ENCODE measurements at places on chromosomes 4 and X. TPM values are rescaled to one million over a fixed set of nuclear protein-coding genes. Genes with fewer than 3 reads are reported as not detected.

DNA sequence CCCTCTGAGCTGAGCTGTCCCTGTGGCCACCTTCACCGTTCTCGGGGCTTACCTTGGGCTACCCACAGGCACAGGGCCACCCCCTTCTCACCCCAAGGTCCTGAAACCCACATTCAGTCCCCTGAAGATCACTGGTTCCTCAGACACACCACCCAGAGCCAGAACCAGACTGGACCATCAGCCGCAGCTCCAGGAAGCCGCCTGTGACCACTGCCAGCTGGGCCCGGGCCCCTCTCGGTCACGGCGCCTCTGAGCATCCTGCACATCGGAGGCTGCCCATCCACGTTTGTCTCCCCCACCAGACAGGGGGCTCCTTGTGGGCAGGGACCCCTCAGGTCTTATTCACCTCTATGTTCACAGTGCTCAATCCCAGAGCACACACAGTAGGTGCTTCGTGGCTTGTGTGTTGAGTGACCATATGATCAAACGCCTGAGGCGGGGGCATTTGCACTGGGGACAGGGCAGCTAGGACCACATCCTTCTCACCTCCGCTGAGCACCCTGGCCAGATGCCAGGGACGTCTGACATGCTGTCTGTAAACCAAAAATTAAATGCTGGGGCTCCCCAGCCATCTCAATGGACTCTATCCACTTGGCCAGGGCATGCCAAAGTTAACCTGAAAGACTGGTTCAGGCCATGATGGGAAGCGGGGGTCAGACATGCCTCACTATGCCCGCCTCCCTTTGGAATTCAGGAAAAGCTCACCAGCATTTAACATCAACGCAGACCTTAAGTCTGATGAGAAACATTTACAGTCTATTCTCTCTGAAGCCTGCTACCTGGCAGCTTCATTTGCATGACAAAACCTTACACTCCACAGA, 109.4 kb upstream of the AFAP1 start:
- H3K27me3 ChIP-seq, result no peaks in the 10 kb centered on the region
- no peaks in the 10 kb centered on the region for H3K36me3 ChIP-seq
- H3K4me1 ChIP-seq, result peaks cover 3% of the 10 kb centered on the region
- peak; percentile 42 for DNase-seq
- H3K4me3 ChIP-seq, result no peak overlapping the region

DNA sequence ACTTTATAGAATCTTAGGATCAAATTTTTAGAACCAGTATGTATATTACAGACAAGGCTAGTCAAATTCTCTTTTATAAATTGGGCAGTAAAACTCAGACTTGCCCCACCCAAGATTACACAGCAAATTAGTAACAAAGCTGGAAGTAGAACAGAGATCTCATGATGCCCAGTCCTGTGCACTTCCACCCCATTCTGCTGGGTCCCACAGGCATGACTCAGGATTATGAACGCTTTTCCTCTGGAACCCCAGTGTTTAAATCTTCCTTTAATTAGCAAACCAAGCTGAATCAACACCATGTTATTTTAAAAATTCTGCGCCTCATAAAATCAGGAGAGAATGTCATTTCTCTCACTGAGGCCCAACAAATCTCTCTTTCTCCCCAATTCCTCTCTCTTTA, 1.5 kb upstream of the IL13RA2 start:
- no peak overlapping the region for H3K4me3 ChIP-seq
- H3K27ac ChIP-seq, result no peak overlapping the region
- H3K4me1 ChIP-seq, result no peaks in the 10 kb centered on the region
- H3K27me3 ChIP-seq, result no peaks in the 10 kb centered on the region
- DNase-seq, result no peak
- no peaks in the 10 kb centered on the region for H3K36me3 ChIP-seq

DNA sequence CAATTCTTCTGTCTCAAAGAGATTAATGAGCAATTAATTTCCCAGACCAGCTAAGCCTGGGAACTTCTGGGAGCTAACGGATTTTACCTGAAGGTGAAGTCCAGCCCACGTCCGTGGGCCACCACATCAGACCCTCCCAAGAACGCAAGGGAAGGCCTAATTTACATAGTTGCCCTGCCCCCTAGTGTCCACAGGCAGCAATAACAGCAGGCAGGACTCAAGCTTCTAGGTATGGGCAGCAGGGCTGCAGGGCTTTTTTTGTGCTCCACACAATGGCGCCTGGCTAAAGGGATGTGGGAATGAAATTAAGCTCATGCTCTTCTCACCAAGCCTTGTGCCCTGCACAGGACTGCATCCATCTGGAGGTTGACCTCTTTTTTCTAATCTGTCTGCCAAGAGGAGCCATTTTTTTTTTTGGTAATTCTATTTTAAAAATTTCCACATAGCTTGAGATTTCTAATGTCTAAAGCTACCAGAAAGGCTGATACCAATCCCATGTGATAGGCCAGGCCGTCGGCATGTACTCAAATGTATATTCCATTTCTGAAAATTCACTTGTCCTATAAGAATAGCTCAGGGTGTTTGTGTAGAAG, 111.9 kb upstream of the TMEM164 start:
- no peak overlapping the region for H3K4me3 ChIP-seq
- peak; percentile 60 for DNase-seq
- peaks cover 1% of the 10 kb centered on the region for H3K4me1 ChIP-seq

CMC4 gene
- 9.3 TPM for total RNA-seq

Data from ovary (tissue), 10 donors.